Heart right ventricle (tissue), 16 donors: ENCODE measurements at places on chromosomes 6 and 20. TPM values are rescaled to one million over a fixed set of nuclear protein-coding genes. Genes with fewer than 3 reads are reported as not detected.

DNA sequence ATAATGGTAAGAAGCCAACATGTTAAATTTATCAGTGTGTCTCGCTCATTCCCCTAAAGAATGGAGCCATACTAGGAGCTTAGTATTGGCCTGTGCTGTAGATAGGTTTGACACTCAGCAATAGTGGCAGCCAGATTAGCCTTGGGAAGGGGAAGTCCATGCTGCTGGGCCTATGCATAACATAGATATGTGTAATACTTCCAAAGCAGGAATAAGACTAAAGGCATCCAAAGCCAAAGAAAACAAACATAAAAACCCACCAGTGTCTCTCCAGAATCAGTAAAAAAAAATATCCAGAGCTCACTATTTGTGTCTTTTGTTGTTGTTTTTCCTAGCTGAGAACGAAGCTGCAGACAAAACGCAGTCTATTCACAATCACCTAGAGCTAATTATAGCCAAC lies 104.2 kb upstream of the STXBP5 start:
- no peak for DNase-seq

Gene CLDN20
- total RNA-seq: not detected

GRCh38 chr6:161074496-161075121 lies 83.0 kb downstream of the MAP3K4 start:
- DNase-seq: no peak

- DNase-seq: no peak
Observed at GRCh38 chr6:111410371-111410770, 72.6 kb downstream of the REV3L start.

GRCh38 chr6:169296622-169297021 lies 43.0 kb upstream of the THBS2 start:
- DNase-seq: no peak

- no peak for DNase-seq
Observed at GRCh38 chr6:41494212-41495110, 51.7 kb upstream of the FOXP4 start.

- DNase-seq: no peak
Observed at GRCh38 chr6:14983599-14984518, 262.0 kb upstream of the JARID2 start.

Gene C6orf118
- not detected for total RNA-seq

- no peak for DNase-seq
Observed at GRCh38 chr20:3696200-3696599, 14.4 kb upstream of the ADAM33 start.

Gene RPRD1B
- 55.9 TPM for total RNA-seq

Gene PTPRK
- 37.0 TPM for total RNA-seq

DNA sequence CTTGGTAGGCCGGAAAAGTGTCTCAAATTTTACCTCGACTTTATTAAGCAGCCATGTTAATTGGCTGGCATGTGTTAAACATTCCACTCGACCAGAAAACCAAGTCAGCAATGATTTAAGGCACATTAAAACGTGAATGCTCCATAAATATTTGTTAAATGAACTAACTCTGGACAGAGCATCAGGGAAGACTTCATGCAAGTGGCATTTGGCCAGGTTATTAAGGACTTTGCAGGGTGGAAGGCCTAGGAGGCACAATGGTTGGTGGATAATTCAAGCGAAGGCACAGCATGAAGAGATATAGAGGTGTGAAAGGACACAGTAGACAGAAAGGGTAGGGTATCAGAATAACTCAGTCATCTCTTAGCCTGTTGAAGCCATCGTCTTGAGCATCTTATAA lies 23.0 kb downstream of the ELOVL5 start:
- no peak for DNase-seq

- no peak for DNase-seq
Observed at GRCh38 chr6:121857551-121857950, 422.1 kb downstream of the GJA1 start.

- DNase-seq: no peak
Observed at GRCh38 chr20:17928633-17929311, 39.8 kb downstream of the SNX5 start.

DNA sequence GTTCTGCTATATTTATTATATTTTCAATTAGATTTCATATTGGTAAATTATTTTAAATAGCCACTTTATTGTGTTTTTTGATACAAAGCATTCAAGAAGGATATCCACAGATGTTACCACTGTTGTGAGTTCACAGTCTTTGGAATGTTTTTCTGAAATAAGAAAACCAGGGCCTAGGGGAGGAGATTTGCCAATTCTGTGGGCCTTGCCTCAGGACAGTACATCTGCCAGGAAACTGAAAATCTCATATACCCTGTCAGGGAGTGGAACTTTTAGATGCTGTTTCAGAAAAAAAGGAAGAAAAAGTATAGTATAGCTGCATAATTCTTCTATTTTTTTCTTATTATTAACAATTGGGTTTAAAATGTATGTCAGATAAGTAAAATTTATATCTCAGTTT lies 995.9 kb upstream of the ADGRB3 start:
- no peak for DNase-seq

Gene IL20RA
- total RNA-seq: 2.3 TPM

DNA sequence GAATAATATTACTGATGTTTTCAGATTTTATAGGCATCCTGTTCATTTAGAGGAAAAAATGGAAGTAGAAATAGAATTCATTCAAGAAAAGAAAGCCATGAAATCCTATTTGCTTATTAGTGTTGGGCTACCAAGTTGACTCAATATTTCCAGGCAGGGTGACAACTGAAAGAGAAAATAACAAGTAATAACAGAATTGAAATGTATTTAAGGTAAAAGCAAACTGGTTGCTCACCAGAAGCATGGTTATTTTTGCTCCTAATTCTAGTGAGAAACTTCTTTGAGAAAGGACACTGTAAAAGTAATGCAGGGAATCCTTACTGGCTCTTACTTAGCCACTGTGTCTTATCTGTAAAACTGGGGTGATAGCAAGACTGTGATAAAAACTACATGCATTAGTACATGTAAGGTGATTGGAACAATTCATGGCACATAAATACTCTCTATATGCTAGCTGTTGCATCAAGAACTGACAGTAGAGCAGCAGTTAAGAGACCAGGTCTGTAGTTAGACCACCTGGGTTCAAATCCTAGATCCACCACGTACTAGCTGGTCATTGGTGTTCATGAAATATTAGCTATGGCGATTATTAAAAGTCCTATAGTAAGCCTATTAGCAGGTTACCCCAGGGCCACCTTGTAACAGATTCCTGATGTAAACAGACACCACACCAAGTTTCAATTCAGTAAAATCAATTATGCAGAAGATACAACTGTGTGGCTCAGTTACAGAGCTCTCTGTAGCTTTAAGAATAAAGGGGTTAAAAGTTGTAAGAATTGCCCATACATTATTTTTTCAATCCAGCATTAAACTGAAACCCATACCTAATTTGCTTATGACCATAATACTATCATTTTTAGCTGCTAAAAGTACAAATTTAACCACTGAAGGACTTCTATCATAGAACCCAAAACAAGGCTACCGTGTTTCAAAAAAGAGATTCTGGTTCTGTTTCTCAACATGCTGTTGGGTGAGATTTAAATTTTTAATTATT lies 159.2 kb upstream of the COL21A1 start:
- no peak for DNase-seq

DNA sequence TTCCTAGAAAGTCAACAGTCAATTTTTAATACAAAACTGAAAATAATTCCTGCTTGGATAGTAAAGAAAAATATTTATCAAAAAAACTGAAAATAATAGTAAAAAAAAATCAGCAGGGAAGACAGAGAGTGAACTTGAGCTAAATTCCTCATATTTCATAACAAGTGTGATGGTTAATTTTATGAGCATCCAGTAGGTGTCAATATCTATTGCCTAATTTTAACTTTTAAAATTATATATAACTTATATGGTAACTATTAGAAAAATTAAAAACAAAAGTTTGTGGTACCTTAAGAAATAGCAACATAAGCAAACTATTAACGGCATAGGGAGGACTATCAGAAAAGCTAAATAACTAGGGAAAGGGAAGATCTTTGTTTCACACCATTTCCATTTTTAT lies 2.1 kb downstream of the EPM2A start:
- DNase-seq: no peak

- DNase-seq: no peak
Observed at GRCh38 chr6:150567380-150567779, 32.3 kb upstream of the PLEKHG1 start.

DNA sequence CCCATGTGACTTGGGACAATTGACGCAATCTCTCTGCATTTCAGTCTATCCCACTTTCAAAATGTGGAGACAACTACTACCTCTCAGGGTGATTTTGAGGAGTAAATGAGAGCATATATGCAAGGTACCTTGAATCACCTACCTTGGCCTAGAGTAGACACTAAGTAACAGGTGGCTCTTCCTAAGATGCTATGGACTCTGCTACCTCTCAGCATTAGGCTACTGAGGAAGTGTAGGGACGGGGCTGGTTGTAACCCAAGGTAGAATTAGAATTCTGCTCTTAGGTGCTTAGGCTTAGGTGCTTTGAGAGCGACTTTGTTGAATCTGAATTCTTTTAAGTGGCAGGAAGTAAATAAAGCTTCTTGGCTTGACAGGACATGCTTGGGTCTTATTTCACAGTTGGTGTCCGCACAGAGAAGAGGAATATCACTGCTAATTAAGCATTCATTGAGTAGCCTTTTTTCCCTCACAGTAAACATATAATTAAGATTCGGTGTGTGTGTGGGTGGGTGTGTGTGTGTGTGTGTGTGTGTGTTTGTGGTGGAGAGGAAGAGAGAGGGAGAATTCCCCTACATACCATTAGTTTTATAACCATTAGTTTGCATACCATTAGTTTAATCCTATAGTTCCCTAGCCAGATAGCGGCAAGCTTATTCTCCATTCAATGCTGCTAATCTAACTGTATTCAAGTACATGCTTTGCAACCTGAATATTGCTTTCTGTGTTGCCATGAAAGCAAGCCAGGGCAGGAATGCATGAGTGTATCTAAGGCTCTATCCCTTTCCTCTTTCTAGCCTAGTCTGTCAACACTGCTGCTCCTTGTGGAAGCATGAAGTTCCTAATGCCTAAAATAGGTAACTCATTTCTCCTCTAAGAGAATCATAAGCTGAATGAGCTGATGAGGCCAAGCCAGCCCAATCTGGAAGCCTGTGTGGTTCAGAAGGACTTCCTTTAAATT lies 112.5 kb downstream of the IPCEF1 start:
- DNase-seq: no peak

Gene CDH4
- total RNA-seq: 0.09 TPM

Gene C20orf141
- not detected for total RNA-seq

GRCh38 chr20:49785852-49786175 lies 26.8 kb upstream of the SLC9A8 start:
- no peak for DNase-seq

DNA sequence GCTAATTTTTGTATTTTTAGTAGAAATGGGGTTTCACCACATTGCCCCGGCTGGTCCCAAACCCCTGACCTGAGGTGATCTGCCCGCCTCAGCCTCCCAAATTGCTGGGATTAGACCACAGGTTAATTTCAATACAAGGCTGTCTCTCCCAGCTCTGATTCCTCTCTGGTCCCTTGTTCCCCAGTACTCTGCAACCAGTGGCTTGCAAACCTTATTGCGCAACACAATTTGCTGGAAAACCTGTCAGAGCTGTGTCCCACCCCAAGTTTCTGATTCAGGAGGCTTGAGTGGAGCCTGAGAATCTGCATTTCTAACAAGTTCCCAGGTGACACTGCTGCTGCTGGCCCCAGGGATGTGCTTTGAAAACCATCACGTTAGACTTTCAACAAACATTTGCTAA lies 96.2 kb upstream of the SRSF6 start:
- DNase-seq: no peak

Gene TRMT6
- 8.4 TPM for total RNA-seq

- no peak for DNase-seq
Observed at GRCh38 chr20:57265336-57265996, 975 bp downstream of the BMP7 start.

DNA sequence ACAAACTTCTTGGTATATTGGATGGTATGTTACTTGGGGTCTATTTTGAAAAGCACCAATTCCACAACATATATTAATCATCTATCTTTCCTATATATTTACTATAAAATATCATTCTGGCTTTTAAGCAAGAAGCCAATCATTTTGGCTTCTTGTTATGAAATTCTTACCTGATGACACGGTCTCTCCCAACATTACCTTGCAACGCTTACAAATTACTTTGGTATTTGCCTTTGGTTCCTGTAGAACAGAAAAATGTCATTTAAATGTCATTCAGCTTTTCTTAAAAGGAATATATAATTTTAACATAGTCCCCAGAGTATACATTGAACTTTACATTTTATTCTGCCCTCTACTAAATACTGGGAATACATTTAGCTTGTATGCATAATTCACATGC lies 27.4 kb downstream of the UBE3D start:
- DNase-seq: no peak

- no peak for DNase-seq
Observed at GRCh38 chr6:11364971-11365397, 132.5 kb upstream of the NEDD9 start.

GRCh38 chr20:43477619-43478018 lies 19.9 kb downstream of the SRSF6 start:
- no peak for DNase-seq

GRCh38 chr6:93701526-93701925 lies 282.2 kb upstream of the EPHA7 start:
- DNase-seq: no peak

DNA sequence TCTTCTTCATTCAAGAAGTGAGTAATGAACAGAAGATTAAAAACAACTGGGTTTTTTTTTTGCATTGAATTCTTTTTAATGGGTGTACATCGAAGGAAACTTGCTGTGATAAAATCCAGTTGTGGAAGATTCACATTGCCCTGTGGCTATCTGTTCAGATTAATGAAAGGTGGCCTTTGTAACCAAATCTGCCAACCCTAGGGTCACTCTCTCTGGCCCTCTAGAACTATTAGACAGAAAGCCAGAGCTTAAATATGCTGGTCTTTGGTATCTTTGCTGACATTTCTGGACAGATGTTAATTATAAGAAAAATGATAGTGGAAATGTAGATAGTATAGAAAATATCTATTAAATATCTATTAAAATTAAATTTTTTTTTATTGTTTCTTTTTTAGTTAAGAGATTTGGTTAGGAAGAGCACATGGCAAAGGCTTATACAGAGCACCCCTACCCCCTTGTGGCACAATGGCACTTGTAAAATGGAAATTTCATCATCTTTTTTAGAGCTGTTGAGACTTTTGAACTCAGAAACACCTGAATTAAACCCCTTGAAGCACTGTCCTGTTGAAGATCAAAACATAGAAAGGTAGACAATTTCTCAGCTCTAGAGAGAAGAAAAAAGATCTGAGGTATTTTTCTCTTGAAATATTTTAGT lies 572.5 kb downstream of the PKHD1 start:
- no peak for DNase-seq

DNA sequence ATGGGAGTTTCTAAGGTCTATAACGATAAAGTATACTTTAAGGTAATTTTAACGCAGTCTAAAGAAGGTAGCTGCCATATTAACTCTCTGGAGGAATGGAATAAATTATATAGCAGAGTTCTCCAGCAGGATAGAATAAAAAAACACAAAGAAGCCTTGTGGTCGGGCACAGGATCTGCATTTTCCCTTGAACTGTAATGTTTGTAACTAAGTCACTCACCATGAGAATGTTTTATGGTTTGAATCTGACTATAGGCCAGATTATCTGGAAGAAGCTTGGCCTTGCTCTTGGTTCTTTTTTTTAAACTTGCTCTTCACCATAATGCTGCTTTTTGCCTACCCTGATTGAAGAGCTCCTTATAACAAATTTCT lies 238.8 kb upstream of the NOX3 start:
- DNase-seq: no peak
